ENCODE measurements at places on chromosomes 16 and 17. TPM values are rescaled to one million over a fixed set of nuclear protein-coding genes. Genes with fewer than 3 reads are reported as not detected.

DNA sequence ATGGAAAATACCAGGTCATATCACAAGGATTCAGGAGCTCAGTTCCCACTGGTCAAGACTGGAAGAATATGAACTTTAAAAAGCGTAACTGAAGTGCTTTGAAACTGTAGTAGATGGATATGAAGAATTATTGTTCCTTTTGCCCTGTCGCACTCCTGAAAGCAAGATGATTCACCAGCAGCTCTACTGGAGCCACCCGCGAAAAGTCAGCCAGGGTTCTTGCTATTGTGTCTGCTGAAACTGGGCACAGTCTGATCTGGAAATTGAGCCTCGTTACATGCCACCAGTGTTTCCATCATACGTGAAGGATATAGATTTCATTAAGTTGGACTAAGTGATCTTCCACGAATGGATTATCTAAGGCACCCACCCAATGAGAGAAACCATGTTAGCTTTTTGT is 16.6 kb downstream of the AP2B1 start:
- no peak for DNase-seq

DNA sequence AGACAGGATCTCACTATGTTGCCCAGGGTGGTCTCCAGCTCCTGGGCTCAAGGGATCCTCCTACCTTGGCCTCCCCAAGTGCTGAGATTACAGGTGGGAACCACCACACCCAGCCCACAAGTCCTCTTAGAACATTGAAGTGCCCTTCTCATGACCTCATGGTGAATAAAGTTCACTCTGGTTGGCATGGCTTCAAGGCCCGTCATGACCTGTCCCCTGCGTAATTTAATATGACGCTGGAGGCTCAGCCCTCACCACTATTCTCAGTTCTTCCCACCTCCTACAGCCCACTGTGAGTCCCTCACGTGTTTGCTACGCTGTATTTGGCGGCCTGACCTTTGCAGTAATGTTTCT is 1.9 kb downstream of the ENDOV start:
- peak; percentile 61 for DNase-seq

DNA sequence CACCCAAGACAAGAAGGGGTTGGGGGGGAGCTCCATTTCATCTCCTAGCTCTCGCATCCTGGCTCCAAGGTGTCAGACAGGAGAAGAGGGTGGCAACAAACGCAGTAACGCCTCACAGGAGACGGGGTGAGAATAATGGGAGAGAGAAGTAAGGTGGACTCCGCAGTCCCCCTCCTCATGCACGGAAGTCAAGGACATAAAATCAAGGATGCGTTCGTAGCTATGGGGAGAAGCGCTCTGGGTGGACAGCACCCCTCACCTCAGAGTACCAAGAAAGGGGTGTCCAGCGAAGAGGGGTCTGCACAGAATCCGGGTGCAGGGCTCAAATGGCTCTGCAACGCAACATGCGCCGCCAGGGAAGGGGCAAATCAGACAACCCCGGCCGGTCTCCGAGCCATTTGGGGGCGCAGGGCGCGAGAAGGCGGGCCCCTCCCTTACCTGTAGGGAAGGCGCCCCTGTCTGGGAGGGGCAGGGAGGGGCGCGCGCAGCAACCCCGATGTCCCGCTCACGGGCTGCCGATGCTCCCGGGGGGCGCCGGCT is 555 bp downstream of the HDAC5 start:
- DNase-seq, result no peak

YBX2 gene
- total RNA-seq, result 0.60 TPM

NUP88 gene
- 56.5 TPM for total RNA-seq

GUCY2D gene
- total RNA-seq, result not detected
